ENCODE measurements at places on chromosomes 16 and 17.

GRCh38 chr16:20853981-20854620 lies 46.1 kb downstream of the DCUN1D3 start:
- no peak for DNase-seq

GRCh38 chr16:87824016-87824990 lies 45.0 kb downstream of the SLC7A5 start:
- no peak for DNase-seq

DNA sequence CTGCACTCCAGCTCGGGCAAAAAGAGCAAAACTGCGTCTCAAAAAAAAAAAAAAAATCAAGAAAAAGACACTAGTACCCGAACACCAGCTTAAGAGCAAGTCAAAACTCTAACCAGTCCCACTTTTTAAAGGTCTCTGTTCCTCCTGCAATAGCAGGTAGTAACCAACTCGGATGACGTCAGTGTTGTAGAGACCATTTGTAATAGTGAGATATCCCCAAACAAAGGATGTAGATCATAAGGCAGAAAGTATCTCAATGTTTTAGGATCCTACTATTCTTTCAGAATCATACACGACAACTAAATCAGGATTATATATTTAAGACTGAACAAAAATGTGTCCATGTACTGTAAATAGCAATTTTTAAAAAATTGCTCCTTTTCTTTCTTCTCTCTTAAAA lies 2.4 kb downstream of the JPT1 start:
- DNase-seq, result no peak

DNA sequence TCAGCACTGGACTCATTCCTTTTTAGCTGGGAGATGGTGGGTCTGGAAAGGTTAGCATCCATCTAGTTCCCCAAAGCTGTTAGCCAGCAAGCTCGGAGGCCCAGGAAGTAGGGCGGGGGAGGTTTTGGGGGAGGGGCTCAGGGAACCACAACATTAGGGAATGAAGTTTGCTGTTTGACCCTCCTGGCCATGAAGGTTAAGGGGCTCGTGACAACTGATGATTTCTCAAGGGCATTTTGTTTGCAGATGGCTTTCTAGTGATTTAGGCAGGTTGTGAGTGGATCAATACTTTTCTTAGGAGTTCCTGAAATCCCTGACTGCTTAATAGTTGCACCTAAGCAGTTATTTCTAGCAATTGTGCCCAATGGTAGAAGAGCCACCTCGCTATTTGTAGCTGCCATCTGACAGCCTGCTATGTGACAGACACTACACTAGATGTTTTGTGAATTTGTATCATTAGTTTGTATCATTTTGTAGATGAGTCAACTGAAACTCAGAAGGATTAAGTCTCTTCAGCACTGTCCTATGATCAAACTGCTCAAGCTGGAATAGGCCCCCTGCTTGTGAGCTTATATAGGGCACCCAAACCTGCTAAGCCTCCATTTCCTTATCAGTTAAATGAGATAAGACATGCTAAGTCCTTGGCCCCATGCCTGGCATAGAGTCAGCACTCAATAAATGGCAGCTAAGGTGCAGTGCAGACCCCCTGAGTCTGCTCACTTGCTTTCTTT lies 146.4 kb downstream of the IRX3 start:
- no peak for DNase-seq

- no peak for DNase-seq
Measured at GRCh38 chr16:51450909-51451308, 299.8 kb upstream of the SALL1 start.

- no peak for DNase-seq
Measured at GRCh38 chr16:11743308-11744074, 834 bp upstream of the TXNDC11 start.

DNA sequence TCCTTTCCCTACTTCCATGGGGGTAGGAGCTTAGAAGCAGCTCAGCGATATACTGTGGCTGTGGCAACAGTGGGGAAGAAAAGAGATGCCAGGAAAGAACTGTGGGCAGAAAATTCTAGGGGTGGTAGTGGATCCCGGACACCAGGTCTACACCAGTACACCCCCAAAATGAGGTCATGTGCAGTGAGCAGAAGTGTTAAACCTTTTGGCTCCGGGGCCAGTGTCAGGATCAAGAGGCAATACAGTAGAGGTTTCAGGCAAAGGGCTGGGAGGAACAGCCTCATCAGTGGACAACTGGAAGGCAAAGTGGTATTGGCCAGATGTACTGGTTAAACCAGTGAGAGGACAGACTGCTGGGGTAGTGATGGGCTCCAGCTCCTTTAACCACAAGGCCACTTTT lies 163.1 kb upstream of the CCL2 start:
- DNase-seq, result no peak

GRCh38 chr17:29111816-29112499 lies 68.2 kb downstream of the MYO18A start:
- DNase-seq, result no peak

GRCh38 chr16:84314373-84314772 lies 19.7 kb downstream of the WFDC1 start:
- DNase-seq, result no peak

All from H1 (cell line).